ENCODE measurements at places on chromosomes 16 and 17.

GRCh38 chr16:68772030-68772681 lies 35.1 kb downstream of the CDH1 start:
- DNase-seq, result no peak

GRCh38 chr16:309476-309875 lies 26.5 kb downstream of the PDIA2 start:
- DNase-seq, result no peak

- DNase-seq, result peak; percentile 66
Measured at GRCh38 chr17:28983286-28984230, 22.3 kb downstream of the SEZ6 start.

DNA sequence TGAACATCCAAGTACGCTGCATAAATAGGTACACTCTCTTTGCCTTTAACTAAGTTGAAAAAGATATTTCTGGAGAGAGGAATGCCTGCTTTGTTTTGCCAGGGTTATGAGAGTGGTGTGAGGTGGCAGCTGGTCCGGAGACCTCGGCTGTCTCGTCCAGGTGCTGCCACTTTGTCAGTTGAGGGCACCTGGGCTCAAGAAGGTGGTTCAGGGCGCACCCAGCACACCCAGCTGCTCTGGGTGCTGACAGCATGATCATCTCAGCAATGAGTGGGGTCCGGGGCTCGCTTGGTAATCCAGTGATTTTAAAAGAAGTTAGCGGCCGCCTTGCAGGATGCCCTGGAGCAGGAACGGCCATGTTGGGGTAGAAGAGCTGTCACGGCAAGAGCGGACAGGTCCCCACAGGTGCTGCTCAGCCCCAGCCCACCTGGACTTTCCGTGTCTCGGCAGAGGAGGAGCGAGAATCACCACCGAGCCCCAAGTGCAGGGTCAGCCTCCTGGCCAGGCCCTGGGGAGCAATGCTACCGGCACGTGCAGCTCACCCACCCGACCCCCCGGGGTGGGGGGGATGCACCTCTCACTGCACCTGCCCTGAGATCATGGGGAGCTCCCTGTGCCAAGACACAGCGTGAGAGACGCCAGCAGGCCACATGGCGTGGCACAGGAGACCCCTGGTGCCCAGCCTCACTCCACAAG lies 67.4 kb upstream of the CHMP6 start:
- no peak for DNase-seq

DNA sequence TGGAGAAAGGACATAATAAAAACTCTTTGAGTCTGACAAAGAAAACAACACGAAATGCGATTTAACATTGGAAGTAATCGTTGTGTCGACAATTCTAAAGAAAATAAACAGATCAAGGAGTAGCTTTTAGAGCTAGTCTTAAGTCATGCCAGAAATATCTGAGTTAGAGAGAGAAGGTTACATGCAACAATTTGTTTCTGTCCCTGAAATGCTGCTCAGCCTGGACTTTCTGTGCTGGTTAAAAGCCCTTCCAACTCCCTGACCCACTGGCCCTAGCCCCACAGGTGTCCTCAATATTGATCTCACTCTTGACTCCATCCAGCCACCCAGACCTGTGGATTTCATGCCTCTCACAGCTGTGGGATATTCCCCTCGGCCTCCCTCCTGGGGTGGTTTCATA lies 33.2 kb upstream of the TEX2 start:
- no peak for DNase-seq

DNA sequence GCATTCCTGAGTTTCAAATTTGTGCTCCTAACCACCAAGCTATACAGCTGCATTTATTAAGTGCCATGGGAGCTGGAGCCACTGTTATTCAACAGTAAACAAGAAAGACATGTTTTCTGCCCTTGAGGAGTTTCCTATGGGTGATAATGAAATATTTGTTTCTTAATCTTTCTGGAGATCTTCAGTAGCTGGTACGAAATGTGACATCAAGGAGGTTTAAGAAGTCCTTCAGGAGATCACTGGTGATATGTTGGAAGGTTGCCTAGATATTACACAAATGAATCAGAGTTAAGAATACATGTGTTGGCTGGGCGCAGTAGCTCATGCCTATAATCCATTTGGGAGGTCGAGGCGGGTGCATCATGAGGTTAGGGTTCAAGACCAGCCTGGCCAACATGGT lies 14.9 kb downstream of the RHOT1 start:
- no peak for DNase-seq

DNA sequence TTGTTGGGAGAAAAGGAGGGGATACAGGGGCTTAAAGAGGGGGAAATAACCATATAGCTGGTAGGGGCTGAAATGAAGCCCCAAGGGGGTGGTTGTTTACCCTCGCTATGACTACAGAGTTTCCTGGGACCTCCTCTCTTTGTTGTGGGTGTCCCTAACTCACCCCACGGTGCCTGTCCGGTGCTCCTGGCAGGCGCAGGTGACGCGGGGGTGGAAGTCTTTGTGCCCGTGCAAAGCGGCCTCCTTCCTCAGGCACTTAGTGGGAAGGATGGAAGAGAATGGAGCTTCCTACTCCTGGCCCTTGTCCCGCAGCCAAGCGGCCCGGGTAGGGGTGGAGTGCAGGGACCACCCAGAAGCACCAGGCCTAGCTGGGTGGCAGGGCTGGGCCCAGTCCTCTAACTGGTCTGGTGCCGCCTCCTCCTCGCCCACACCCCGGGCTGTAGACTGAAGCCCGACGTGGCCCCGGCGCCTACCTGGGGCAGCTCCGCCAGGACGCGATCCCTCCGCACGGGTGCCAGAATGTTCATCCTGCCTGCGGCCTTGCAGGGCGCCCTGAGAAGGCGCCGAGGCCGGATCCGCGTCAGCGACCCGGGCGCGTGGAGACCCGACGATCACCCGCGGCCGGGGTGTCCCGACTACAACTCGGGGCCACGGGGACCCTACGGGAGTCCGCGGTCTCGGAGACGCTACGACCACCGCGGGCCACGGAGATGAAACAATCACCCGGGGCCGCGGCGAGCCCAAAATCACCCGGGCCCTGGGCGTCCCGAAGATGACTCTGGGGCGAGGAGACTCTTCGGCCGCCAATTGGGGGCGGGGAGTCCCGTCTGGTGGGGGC lies 709 bp downstream of the RAB34 start:
- DNase-seq, result no peak
